ENCODE measurements at places on chromosomes 7 and 10. TPM values are rescaled to one million over a fixed set of nuclear protein-coding genes. Genes with fewer than 3 reads are reported as not detected.

The CNNM1 gene
- total RNA-seq, result 1.1 TPM

- no peak for DNase-seq
Observed at GRCh38 chr7:157476654-157477549, 140.1 kb downstream of the DNAJB6 start.

GRCh38 chr10:114548662-114549061, 109.4 kb downstream of the ABLIM1 start:
- no peak for DNase-seq

DNA sequence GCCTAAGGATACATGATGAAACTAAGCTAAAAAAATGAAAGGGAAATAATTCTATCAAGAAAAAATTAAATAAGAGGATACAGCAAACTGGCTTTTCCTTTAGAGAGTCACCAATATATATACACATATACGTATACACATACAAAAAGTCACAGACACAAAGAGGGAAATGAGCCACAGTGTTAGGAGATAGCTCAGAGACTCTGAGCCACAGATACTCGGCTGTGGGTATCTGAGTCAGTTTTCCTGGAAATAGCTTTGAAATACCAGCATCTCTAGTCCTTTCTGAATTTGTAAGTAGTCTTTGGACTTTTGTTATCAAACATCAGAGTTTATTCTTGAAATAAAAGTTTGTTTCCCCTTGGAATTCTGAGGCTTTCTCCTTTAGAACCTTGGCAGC, 111.8 kb downstream of the TBXAS1 start:
- DNase-seq, result no peak

DNA sequence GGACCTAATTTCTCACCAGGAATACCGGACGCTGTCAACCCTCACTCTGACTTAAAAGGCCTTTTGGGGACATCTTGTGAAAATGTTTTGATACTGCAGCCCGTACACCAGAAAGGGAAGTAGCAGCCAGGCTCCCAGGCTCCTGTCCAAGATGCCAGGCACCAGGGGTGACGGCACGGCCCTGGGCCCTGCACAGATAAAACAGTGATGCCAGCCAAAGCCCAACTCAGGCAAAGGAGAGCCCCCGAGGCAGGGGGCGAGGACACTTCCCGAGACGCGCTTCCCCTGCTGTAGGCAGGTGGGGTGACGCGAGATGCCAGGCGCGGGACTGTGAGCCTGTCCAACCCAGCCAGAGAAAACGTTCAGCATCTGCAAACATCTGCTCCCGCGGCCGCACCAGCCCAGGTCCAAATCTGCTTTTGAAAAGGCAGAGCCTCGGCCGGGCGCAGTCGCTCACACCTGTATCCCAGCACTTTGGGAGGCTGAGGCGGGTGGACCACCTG, 15.7 kb downstream of the ZFAND2A start:
- peak; percentile 30 for DNase-seq

The CRTAC1 gene
- total RNA-seq, result 54.7 TPM

The ACTL6B gene
- total RNA-seq, result not detected

The CDHR3 gene
- total RNA-seq, result 148 TPM

GRCh38 chr10:78223088-78223487, 189.4 kb downstream of the RPS24 start:
- DNase-seq, result no peak

- DNase-seq, result no peak
Observed at GRCh38 chr7:30159698-30160143, 24.9 kb downstream of the MTURN start.

DNA sequence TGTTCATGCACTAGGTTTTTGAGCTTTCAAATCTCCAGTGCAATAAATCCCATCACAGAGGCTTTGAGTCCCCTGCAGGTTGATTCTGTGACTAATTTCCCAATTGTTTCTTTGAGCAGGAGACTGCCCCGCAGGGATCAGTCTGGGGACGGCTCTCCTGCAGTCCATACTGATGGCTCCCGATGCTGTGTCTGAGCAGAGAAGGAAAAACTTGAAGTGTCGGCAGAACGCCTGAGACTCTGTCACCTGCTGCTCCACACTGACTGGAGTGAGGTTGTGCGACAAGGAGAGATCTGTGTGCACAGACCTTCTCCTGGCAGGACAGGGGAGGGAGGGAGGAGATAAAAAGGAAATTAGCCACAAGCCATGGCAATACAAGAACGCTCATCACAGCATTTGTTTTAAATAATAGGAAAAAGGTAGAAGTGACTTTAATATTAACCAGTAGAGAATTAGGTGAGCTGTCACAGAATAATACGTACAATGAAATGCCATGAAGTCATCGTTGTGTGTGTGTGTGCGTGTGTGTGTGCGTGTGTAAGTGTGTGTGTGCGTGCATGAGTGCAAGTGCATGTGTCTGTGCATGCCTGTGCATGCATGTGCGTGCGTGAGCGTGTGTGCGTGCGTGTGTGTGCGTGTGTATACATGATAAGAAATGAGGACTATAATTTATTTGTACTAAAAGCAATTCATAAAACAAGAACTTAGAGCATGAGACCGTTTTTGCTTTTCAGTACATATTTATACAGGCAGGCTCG, 38.2 kb downstream of the HTR5A start:
- DNase-seq, result no peak

GRCh38 chr10:8074881-8075280, 20.4 kb downstream of the GATA3 start:
- no peak for DNase-seq

DNA sequence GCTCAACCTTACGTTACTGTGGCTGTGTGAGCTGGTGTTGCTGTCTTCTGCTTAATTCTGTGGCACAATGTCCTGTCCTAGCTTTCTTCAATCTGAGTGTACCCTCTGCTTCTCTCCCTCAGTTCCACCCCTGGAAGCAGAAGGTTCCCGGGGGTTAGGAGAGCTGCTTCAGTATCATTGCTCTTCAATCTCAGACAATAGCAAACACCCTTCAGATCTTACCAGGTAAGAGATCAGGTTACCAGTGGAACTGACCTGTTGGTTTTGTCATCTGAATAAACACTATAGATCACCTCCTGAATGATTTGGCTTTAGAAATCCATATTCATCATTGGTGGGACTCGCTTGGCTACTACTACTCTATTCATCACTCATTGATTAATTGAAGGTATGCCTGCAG, 48.4 kb downstream of the DNAJB9 start:
- DNase-seq, result no peak

The SFXN2 gene
- 19.0 TPM for total RNA-seq

- no peak for DNase-seq
Observed at GRCh38 chr7:27940341-27940740, 200.4 kb downstream of the TAX1BP1 start.

DNA sequence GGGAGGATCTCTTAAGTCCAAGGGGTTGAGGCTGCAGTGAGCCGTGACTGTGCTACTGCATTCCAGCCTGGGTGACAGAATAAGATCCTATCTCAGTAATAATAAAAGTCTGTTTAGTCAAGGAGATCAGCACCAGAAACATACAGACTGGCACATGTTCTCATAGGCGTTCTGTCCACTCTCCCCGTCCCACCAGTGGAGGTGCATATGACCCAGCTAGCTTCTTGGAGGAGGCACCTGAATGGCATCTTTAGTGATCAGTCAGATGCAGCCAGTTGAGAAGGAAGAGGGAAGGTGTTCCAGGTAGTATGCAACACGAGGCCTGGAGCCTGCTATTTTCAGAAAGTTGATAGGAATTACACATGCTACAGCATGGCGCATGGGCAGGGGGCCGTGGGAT, 45.3 kb upstream of the SVIL start:
- DNase-seq, result no peak

- DNase-seq, result no peak
Observed at GRCh38 chr7:75628055-75628454, 110.7 kb downstream of the HIP1 start.

The MRC1 gene
- total RNA-seq, result 77.4 TPM

The CALU gene
- total RNA-seq, result 25.1 TPM

- peak; percentile 18 for DNase-seq
Observed at GRCh38 chr10:86363833-86364490, 2.6 kb downstream of the GRID1 start.

DNA sequence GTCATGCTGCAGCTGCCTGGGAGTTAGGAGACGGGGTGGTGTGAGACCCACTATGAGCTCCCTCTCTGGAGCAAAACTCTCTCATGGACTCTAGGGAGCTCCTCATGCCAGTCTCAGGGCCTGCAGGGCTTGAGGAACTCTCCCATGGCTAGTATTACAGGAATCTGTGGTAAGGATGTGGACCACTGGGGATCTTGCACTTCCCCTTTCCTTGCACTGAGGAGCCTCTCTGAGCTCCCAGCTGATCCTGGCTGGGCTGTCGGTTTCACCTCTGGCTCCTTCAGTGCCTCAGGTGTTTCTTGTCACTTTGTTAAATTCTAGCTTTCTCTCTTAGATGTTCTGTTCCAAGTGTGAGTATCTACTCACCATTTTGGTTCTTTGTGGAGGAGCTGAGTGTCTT, 71.6 kb upstream of the IMMP2L start:
- DNase-seq, result no peak

GRCh38 chr7:151404216-151405011, 5.4 kb downstream of the WDR86 start:
- DNase-seq, result peak; percentile 73

- no peak for DNase-seq
Observed at GRCh38 chr10:6579904-6580278, at the start of gene PRKCQ. Gene PRKCQ, minus strand, starts transcription at chr10:6580276. Its CDS starts 65,141 bp downstream, at chr10:6515135.

DNA sequence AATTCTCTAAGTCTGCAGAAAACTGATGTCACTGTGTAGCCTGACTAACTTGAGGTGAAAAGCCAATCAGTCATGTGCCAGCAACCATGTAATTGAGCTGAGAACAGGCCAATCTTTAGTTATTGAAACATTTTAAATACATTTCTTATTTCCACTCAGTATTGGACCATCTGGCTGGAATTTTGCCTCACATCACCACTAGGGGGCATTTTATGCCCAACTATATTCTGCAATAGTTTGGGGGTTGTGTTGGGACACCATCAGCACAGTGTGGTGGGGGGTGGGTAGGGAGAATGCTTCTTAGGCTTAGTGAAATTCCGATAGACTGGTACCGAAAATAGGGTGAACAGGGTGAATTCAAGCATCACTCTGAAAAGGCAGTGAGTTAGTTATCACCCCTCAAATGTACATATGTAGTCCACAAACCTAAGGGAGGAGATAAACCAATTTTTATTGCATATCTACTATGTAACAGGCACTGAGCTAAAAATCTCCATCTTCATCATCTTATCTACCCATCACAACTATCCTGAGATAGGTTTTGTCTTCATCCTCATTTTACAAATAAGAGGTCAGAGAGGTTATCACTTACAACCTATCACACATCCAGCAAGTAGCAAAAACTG, 17.8 kb downstream of the NPSR1 start:
- no peak for DNase-seq

The ANKRD30A gene
- total RNA-seq, result not detected

The RBP3 gene
- total RNA-seq, result not detected

The PDGFA gene
- total RNA-seq, result 23.0 TPM

The ITGB1 gene
- 365 TPM for total RNA-seq

The MOGAT3 gene
- not detected for total RNA-seq

- DNase-seq, result no peak
Observed at GRCh38 chr10:103474077-103474476, 5.0 kb downstream of the CALHM3 start.

- no peak for DNase-seq
Observed at GRCh38 chr10:70162151-70162891, 8.0 kb downstream of the SAR1A start.

- no peak for DNase-seq
Observed at GRCh38 chr7:100799037-100799896, 28.1 kb downstream of the EPHB4 start.

DNA sequence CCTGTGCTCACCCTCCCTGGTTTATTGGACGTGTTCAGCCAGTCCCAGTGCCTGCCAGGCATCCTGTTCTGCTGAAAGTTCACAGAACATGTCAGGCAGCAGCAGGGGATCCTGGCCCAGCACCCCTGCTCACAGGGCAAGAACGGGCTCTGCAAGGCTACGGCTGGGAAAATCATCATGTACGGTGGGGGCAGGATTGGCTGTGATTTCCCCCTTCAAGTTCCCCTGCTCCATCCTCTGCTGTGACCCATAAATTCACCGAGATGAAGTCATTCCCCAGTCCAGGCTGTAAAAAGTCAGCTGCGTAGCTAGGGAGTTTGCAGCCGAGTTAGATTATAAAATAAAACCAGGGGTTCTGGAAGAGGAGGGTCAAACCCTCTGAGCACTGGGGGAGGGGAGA, 484.1 kb upstream of the ZMIZ1 start:
- no peak for DNase-seq

- no peak for DNase-seq
Observed at GRCh38 chr10:59753267-59753666, at the start of gene MRLN. Gene MRLN, minus strand, starts transcription at chr10:59753455.

DNA sequence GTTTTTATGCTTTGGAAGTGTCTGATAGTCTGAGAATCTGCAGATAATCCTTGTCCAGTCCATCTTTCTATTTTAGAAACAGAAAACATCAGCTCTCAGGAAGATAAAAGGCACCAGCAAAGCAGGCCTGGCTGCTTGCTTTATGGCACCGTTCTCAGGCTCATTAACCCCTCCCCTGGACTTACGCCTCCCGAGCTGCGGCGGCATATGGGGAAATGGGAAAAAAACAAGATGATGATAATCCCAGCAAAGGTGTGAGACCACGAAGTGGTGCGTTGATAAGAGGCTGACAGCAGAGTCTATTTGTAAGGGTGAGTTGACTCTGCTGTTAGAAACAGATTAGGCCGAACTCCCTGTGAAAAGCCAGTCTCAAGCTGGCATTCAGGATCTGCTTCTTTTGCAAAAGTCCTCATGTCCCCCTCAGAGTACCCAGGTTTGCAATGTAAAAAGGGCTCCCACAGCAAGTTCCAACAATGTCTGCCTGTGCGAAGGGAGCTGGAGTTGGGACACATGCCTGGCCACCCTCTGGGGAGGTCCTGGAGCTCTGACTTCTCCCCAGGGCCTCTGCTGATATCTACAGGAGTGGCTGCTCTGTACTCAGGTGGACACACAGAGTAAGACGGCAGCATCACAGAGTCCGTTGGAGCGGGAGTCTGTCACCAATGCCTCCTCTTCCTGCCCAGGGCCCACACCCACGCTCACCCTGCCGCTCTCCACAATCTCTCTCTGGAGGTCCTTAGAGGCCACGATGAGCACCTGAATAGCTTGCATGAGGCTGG, 54.3 kb downstream of the SPDYE5 start:
- DNase-seq, result no peak

The HABP2 gene
- 2.5 TPM for total RNA-seq

The TMEM106B gene
- total RNA-seq, result 32.9 TPM

The MYH16 gene
- not detected for total RNA-seq

DNA sequence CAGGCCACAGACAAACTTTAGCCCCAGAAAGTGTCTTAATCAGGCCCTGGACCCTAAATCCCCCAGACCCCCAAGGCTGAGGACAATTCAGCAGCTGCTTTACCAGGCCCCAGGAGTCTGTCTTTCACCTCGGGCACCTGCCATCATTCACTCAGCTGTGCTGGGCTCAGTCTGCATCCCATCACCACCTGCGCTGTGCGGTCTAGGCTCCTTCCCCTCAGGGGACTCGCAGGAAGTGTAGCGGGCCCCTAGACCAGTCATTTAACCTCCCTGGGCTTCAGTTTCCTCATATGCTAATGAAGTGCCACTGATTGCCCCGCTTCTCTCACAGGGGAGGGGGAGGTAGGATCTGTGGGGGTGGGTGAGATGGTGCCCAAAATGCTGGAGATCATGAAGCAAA, 76.4 kb upstream of the ZMIZ1 start:
- DNase-seq, result no peak

The SH2B2 gene
- 6.3 TPM for total RNA-seq

Data from upper lobe of left lung (tissue), 6 donors.